ENCODE measurements at places on chromosomes 3 and 15.

GRCh38 chr15:45645026-45645980 is 10.5 kb downstream of the SQOR start:
- DNase-seq: no peak

DNA sequence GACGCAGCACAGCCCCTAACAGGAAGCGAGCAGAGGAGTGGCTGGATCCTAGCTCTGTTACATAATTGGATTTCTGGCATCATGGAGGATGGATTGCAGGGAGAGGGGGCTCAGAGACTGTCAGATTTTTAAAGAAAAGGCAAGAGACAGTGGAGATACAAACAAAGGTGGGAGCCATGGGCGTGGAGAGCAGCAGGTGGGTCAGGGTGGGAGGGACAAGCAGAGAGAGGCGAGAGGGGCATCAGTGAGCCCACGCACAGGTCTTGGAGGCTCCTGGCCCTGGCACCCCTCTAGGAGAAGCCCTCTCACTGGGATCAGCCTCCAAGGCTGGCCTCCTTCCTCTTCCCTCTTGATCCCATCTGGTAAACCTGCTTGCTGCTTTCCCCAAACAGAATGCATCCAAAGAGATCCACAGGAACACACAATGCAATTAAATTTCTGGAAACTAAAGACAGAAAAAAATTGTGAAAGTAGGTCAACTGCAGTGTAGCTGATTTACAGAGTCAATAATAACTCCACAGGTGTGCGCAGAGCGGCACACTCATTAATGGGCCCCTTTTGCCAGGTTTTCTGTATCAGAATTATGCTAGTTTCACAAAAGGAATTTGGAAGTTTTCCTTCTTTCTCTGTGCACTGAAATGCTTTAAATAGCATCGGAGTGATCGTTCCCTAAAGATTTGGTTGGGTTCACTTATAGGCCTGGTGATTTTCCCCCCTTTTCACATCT is 66.1 kb downstream of the LSM3 start:
- DNase-seq: no peak

DNA sequence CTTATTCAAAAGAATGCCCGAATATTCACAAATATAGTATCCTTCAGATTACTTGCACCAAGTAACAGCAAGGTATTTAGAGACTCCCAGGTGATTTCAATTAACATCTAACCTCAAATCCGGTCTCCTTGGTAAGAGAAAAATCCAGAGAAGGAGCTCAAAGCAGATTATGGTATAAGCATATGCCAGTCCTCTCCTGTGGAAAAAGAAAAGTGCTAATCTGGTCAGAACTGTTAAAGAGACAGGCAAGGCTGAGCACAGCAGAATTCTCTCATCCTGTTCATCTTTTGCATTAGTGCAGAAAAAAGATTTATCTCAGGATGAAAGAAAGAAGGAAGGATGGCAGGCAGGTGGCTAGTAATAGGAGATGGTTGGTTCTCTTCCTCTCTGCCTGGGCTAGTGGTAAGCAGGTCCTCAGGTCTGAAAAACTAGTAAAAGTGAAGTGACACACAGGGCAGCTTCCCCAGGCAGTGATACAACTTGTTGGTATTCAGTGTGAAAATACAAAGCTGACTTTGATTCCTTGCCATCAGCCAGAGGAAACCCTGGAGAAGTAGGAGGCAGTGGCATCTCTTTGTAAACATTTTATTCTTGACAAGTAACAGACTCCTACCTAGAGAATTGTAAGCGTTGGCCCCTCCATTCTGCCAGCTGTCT is 14.2 kb downstream of the ATXN7 start:
- no peak for DNase-seq

GRCh38 chr3:39387411-39387975 is 4.3 kb downstream of the SLC25A38 start:
- no peak for DNase-seq

- no peak for DNase-seq
Measured at GRCh38 chr15:37876900-37877299, 57.5 kb upstream of the TMCO5A start.

GRCh38 chr3:69085168-69085832 is 563 bp downstream of the ARL6IP5 start:
- no peak for DNase-seq
